ENCODE measurements at places on chromosomes 7 and 10.

DNA sequence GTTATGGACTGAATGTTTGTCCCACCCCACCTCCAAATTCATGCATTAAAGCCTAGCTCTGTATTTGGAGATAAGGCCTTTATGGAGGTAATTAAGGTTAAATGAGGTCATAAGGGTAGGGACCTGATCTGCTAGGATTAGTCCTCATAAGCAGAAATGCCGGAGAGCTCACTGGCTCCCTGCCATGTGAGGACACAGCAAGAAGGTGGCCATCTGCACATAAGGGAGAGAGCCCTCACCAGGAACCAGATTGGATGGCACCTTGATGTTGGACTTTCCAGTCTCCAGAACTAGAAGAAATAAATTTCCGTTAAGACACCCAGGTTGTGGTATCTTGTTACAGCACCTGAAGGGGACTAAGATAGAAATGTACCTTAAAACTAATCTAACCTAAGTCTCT is 816.1 kb upstream of the C7orf33 start:
- no peak for DNase-seq

DNA sequence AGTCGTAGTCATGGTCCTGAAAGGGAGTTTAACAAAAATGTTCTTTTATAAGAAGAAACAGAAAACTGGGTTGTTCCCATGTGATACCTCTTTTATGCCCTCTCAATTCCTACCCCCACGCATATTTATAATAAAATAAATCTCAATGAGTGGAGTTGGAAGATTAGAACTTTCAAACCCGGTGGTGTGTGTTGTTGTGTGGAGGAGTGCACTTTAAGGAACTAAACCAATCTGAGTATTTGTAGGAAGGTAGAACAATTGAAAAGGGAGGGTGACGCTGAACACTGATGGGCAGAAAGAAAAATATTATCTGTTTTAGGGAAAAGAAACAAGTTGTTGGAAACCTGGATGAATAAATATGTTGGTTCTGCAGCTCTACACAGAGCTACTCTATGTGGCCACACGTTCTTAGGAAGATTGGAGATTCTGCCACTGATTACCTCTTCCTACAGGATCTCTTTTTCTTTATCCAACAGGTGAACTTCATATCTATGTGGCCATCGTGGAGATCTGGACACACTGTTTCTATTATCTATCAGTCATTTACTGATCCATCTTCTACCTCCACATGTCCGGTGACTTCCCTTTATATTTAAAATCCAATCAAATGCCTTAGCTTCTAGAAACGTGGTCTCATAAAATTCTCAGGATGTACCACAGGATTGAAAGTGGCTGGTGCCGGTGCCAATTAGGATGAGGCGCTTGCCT is 13.1 kb upstream of the GATA3 start:
- DNase-seq, result no peak

GRCh38 chr7:7848246-7848645 is 120.3 kb upstream of the GLCCI1 start:
- DNase-seq, result no peak

- no peak for DNase-seq
Measured at GRCh38 chr10:21700474-21700873, 166.4 kb downstream of the MLLT10 start.

GRCh38 chr7:80883154-80884025 is 35.5 kb downstream of the SEMA3C start:
- peak; percentile 78 for DNase-seq

- DNase-seq, result no peak
Measured at GRCh38 chr7:82080254-82080927, 310.5 kb upstream of the HGF start.

GRCh38 chr10:101570428-101571270 is 17.4 kb downstream of the POLL start:
- DNase-seq, result no peak

DNA sequence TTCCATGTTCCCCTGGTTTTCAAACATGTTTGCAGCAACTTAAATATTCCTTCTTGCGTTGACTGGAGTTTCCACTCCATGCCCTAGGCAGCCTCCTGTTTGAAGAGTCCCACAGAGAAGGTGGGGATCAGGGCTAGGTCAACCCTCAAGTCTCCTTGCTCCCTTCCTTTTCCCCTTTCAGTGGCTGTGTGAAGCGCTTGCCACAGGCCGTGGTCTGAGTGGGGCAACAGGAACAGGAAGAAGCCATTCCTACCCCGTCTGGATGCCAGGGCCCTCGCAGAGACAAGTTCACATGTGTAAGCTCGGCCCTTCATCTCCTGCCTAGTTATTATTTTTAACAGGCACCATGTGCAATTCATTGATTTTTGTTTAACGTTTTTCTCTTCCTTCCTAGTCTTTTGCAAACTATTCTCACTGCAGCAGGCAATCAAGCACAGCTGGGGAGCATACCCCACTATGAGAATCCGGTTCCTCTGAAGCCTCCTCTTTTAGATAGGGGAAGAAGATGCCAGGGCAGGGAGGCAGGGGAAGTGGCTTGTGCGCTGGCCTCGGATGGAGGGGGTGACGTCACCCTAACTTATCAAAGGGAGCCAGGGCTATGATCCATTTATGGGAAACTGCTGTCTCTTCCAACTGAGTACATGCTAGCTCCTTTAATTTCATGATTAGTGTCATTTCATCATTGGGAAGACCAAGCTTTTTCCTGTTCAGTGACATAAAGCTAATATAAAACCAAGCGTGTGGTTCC is 64.2 kb downstream of the PRLHR start:
- no peak for DNase-seq

- peak; percentile 77 for DNase-seq
Measured at GRCh38 chr7:84675633-84676034, 481.0 kb upstream of the SEMA3A start.

GRCh38 chr10:90983914-90984549 is 63.1 kb upstream of the ANKRD1 start:
- no peak for DNase-seq

GRCh38 chr10:124357561-124357885 is 61.2 kb downstream of the OAT start:
- DNase-seq, result no peak

DNA sequence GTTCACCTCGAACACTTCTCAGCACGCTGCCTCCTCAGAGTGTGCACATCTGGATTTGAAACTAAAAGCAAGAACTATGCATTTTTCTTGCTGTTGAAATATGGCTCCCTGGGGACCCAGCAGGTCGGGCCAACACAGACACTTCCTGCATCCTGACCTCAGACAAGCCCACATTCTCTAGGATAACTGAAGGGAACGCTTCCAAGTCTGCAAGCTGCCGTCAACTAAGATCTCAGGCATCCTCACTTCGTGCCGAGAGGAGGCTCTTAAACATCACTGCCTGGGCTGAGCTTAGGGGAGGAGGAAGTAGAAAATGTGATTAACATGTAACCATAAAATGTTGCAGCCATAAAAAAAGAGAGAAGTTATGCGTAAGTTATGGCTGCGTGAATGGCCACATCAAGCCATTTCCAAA is 65.5 kb downstream of the PYROXD2 start:
- DNase-seq, result no peak

- DNase-seq, result peak; percentile 59
Measured at GRCh38 chr10:101297901-101298486, 56.0 kb upstream of the BTRC start.

- no peak for DNase-seq
Measured at GRCh38 chr7:10579561-10579960, 394.1 kb upstream of the PHF14 start.

GRCh38 chr7:131157530-131158243 is 170.0 kb upstream of the MKLN1 start:
- DNase-seq, result no peak

GRCh38 chr7:103893350-103893749 is 96.1 kb downstream of the RELN start:
- no peak for DNase-seq

DNA sequence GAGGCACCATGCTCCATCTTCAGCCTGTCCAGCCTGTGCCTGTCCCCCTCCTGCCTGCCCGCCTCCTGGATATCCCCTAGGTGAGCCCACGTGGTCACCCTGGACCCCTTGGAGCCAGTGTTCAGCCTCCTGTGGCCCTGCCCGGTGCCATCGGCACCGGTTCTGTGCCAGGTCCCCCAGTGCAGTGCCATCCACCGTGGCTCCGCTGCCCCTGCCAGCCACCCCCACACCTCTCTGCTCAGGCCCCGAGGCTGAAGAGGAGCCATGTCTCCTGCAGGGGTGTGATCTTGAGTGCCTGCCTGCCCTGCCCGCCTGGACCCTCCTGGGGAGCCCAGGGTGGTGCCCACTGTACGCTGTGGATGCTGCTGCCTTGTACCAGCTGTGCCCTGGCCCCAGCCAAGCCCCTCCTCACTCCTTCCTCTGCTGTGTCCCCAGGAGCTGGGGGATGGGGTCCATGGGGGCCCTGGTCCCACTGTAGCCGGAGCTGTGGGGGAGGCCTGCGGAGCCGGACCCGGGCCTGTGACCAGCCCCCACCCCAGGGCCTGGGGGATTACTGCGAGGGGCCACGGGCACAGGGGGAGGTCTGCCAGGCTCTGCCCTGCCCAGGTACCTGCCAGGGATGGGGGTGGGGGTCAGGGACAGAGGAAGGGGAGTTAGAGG is 26.2 kb upstream of the ZNF862 start:
- no peak for DNase-seq

DNA sequence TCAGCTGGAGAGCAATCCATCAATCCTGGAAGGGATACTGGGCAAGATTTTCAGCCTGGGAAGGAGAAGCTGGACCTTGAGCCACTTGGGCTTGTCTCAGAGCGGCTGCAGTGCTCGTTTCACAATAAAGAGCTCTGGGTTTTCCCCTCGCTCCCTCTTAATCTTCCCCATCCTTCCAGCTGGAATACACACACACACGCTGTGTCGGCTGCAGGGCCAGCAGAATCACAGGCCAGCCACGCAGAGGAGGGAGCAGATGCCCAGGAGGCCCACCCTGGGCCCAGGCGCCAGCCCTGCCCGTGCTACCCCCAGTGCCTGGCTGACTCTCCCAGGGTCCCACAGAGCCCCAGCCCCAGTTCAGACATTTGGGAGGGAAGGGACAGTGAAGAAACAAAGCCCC is 255.1 kb downstream of the TNS3 start:
- no peak for DNase-seq

DNA sequence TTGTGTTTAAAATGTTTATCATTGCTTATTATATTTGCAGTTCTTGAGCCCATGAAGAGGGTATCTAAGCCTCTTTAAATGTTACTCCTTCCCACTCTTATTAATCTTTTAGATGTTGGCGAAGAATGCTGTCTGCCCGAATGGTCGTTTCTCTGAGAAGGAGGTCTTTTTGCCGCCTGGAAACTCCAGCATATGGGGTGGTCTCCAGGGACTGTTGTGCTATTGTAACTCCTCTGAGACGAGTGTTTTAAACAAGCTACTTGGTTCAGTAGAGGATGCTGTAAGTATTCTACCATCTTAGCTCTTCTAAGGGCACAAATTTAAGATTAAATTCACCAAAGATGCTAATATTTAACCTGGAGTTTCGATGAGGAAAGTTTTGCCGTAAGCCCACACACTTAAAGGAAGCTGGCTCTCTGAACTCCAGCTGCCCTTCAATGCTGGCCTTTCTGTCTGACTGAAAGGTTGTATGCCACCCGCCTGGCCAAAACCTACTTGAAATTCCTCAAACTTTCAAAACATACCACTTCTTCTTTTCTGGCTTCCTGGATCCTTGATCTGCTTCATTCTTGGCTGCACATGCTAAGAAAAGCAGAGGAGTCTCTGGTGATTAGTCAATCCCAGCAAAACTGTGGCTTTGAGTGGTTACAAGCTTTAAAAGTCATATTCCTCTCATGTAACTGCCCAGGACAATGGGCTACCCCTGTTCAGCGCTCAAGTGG is 74.7 kb downstream of the ABCA13 start:
- no peak for DNase-seq

DNA sequence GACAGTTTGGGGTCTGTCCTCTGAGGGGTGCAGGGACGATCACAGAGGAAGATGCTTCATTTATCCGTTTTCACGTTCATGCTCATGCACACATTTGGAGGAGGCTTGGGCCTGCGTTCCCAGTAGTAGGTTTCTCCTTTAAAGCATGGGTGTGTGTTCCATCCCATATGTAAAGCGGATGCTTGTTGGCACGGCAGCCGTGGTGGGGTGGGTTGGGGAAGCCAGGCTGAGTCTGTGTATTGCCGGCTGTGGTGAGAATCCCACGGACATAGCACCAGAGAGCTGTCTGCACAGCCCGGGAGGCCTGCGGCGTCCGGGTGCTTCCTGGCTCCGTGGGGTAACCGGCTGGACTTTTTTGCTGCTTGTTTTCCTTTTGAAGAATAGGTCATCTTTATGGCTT is 440 bp downstream of the JAKMIP3 start:
- no peak for DNase-seq

GRCh38 chr7:98252425-98253054 is 508 bp upstream of the TECPR1 start:
- DNase-seq, result peak; percentile 68

- DNase-seq, result no peak
Measured at GRCh38 chr7:81623251-81623855, 146.5 kb downstream of the HGF start.

- no peak for DNase-seq
Measured at GRCh38 chr7:682810-683209, 43.7 kb upstream of the DNAAF5 start.

GRCh38 chr10:62503872-62504271 is 129.7 kb downstream of the ZNF365 start:
- no peak for DNase-seq

- DNase-seq, result no peak
Measured at GRCh38 chr7:94056796-94057207, 52.6 kb upstream of the BET1 start.

DNA sequence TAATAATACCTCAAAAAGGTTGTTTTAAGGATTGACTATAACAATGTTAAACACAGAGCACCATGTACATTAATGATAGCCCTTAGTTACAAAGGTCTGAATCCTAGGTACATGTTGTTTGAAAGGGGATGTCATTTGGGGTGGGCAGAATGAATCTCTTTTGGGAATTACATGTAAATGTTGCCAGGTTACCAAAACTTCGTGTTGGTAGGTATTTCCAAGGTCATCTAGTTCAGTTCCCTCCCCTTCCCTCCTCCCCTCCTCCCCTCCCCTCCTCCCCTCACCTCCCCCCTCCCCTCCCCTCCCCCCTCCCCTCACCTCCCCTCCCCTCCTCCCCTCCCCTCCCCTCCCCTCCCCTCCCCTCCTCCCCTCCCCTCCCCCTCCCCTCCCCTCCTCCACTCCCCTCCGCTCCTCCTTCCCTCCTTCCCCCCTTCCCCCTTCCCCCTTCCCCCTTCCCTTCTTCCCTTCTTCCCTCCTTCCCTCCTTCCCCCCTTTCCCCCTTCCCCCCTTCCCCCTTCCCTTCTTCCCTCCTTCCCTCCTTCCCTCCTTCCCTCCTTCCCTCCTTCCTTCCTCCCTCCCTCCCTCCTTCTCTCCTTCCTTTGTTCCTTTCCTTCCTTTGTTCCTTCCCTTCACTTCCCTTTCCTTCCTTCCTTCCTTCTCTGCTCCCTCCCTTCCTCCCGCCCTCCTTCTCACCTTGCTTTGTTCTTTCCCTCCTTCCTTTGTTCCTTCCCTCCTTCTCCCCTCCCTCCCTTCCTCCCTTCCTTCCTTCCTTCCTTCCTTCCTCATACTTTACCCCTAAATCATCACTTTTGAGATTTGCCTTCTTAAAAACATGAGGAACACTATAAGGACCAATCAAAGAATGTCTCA is 8.1 kb downstream of the VTI1A start:
- no peak for DNase-seq

GRCh38 chr10:46560952-46561351 is 4.5 kb upstream of the GPRIN2 start:
- DNase-seq, result no peak

- no peak for DNase-seq
Measured at GRCh38 chr10:110553905-110554304, 13.6 kb upstream of the SMC3 start.
